Activated CD4-positive, alpha-beta T cell treated with anti-CD3 and anti-CD28 coated beads for 36 hours (primary cell): ENCODE measurements at places on chromosomes 12 and 14.
A peak's percentile ranks its signal among the peaks of the same experiment; 100 is the strongest.

DNA sequence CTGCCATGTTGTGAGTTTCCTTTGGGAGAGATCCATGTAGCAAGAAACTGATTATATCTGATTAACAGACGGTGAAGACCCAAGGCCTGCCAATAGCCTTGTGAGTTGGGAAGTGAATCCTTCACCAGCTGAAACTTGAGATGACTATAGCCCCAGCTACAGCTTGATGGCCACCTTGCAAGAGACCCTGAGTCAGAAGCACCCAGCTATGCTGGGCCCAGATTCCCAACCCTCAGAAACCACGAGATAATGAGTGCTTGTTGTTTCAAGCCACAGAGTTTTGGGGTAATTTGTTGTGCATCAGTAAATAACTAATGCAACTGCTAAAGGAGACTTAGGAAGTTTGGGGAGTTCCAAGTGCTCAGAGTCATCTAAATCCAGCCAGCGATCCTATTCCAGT, 80.3 kb downstream of the AVPR1A start:
- DNase-seq, result no peak

- no peak for DNase-seq
Observed at GRCh38 chr12:116532986-116533342, 26.2 kb upstream of the MAP1LC3B2 start.

- no peak for DNase-seq
Observed at GRCh38 chr14:67512463-67513310, 20.4 kb upstream of the PLEKHH1 start.

- no peak for DNase-seq
Observed at GRCh38 chr14:93751946-93752655, 36.2 kb downstream of the PRIMA1 start.

GRCh38 chr12:53506450-53506785, 866 bp downstream of the NPFF start:
- DNase-seq, result no peak

DNA sequence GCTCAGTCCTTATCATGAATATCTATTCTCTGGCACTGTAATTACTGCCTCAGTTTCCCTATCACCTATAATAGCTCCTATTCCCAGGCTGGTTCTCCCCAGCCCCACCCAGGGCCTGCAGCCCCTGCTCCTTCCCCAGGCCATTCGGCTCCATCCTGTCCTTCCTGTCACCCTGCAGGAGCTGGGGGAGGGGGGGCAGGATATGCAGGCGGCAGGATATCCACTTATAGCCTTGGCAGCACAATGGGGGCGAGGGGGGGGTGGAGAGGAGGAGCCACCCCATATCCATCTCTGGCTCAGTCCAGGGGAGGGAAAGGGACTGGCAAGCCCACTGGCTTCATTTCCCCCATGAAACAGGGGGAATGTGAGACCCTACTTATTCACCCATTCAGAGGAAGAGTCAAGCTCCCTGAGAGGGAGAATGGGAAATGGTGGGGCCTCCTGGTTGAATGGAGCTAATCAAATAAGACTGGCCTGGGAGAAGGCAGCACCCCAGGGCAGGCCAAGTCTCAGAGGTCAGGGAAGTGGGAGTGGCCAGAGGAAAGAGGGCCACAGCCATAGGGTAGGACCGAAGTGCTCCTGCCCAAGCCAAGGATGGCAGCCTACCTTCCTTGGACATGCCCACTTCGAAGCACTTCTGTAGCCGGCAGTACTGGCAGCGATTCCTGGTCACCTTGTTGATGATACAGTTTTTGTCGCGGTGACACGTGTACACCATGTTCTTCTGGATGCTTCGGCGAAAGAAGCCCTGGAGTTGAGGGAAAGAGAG, 7.8 kb upstream of the ITGB7 start:
- DNase-seq, result no peak

GRCh38 chr12:52884526-52885293, 20.2 kb downstream of the KRT8 start:
- peak; percentile 90 for DNase-seq

DNA sequence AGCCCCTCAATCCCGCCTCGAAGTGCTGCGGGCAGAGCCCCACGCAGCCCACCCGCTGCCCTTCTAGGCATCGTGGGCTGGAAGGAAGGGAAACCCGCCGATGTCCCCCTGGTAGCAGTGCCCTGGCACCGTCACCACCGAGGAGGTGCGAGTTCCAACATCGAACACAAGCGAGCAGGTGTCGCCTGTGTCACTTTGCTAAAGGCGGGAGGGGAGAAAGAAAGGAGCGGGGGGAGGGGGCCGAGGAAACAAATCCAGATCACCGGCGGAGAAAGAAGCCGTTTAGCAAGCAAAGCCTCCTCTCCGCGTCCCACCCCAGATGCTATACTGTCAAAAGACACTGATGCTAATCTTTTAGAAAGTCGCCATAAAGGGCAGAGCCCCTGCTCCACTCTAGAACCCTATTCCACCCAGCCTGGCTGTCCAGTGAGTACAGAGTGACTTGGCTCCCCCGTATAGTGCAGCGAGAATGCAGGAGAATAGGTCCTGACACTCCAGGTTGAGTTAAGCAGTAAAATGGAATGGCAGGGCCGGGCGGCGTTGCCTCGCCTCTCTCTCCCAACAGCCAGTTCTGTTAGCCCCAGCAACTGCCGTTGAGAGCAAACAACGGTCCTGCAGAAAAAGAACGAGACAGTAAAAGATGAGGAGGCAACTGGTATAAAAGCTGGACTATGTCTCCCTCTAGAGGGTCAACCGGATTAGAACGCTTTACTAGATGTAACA, 67.9 kb upstream of the USP15 start:
- DNase-seq, result peak; percentile 62

GRCh38 chr12:28513983-28514382, 323.7 kb downstream of the CCDC91 start:
- DNase-seq, result no peak

DNA sequence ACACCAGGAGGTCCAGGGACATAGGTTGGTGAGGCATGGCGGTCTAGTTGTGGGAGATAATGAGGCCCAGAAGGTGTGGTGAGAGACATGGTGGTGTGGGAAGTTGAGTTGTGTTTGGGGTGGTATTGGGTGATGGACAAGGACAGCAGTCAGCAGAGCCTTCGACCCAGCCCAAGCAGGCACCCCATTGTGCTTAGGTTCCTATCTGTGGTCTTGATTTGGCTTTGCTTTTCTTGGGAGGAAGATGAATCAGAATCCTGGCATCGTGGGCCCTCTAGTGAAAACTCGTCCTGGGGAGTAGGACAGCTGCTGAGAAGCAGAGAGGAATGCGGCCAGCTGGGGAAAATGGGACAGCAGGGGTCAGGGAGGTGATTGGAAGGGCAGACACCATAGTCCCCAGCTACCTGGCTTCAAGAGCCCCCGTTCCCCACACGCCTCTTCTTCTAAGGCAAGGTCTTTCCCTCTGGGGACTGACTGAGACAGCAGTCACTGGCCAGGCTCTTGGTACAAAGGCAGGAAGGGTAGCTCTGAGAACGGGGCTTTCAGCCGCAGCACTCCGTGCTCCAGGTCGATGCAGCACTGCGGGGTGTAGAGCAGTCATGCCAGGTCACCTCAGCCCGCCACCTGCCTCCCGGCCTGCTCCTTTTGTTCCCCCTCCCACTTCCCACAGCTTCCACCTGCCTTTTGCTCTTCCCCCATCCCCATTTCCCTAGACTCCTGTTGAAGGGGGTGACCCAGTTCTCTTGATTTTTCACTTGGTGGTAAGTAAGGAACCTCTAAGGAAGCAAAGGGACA, 7.9 kb downstream of the NRIP2 start:
- DNase-seq, result no peak

DNA sequence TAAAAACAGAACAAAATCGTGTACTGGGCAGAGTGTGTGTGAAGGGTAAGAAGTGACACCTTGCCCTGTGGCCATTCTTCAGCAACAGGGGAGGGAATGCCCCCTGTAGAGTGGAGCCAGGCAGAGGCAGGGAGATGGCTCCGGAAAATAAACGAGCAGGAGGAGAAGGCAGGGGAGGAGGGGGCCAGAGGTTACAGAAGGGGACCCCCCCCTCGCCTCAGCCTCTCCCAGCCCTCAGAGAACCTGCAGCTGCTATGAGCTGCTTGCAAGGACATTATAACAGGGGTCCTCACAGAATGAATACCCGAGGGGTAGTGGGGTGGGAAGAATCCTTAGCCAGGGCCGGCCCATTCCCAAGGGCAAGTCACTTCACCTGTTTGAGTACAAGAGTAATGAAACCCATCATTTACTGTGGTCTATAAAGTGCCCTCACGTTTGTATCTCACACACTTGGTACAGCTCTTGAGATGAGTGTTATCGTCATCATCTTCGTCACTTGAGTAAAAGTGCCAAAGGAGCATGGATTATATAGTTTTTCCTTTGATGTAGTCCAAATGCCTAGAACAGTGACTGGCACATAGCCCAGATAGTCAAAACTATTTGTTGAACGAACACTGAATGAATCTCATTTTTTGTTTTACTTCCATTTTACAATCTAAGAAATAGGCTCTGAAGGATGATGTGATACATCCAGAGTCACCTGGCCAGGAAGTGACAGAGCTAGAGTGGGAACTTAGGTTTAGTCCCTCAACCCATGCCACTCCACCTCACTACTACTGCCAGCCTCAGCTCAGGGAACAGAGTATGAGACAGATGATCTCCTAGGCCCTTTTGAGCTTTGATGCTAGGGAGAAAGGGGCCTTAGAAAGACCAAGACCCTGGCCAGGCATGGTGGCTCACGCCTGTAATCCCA, 14.5 kb downstream of the SCNN1A start:
- peak; percentile 42 for DNase-seq

GRCh38 chr14:40417777-40418401, 985.7 kb upstream of the FBXO33 start:
- DNase-seq, result peak; percentile 21

GRCh38 chr14:69755784-69756183, 11.2 kb upstream of the SRSF5 start:
- DNase-seq, result no peak

- no peak for DNase-seq
Observed at GRCh38 chr12:69884386-69884785, 59.4 kb downstream of the MYRFL start.

GRCh38 chr12:66072135-66072534, 58.4 kb downstream of the LLPH start:
- DNase-seq, result no peak

DNA sequence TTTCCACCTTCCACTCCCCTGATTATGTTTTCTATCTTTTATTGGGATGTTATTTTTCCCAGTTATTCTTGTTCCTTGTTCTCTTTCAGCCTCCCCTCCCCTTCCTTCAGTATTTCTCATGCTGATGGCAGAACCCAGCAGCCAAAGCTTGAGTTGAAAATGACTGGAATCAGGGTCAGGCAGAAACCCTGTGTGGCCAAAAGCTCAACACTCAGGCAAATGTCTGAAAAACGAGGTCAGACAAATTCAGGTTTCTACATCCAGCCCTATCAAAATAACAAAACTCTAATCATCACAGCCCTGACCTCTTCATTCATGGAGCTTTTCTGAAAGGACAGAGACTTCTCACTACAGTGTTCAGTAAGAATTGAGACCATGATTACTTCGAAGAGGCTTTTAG, 134.6 kb downstream of the PTPRR start:
- no peak for DNase-seq

DNA sequence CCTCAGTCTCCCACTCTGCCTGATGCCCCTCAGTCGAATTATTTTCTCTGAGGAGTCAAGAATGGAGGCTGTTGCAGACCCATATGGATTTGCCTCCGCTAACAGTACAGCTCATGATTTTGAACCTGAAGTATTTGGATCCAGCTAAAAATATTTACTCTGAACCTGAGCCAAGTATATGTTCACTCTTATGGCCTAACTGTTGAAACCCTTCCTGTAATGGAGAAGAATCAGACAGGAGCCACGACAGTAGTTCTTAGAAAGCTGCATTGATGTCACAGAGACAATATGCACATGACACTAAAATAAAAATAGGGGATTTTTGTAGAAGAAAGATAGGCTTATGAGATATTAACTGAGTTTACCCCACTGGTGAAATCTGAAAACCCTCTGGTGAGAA, 1128.3 kb upstream of the FLRT2 start:
- no peak for DNase-seq

GRCh38 chr12:113619202-113619601, 147.5 kb upstream of the LHX5 start:
- DNase-seq, result no peak

- no peak for DNase-seq
Observed at GRCh38 chr14:59754256-59754655, 116.3 kb downstream of the RTN1 start.

DNA sequence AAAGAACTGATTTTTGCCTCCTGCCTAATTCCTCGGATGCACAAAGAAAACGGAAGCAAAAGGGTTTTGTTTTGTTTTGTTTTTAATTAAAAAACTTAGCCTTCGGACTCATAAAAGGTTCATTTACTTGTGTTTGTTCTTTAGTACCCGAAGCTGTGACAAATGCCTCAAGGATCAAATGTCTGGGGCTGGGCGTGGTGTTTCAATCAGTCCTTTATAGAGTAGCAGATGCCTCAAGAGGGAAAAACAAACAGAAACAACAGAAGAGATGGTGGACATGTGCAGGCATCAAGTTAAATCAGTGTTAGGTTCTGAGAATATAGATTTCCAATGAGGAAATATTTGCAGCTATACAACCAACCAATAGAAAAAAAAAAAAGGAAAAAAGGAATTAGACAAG, 1.6 kb upstream of the WIF1 start:
- DNase-seq, result no peak

GRCh38 chr14:48914921-48915320, 671.3 kb downstream of the RPS29 start:
- no peak for DNase-seq

GRCh38 chr14:41668356-41668755, 61.7 kb downstream of the LRFN5 start:
- no peak for DNase-seq

DNA sequence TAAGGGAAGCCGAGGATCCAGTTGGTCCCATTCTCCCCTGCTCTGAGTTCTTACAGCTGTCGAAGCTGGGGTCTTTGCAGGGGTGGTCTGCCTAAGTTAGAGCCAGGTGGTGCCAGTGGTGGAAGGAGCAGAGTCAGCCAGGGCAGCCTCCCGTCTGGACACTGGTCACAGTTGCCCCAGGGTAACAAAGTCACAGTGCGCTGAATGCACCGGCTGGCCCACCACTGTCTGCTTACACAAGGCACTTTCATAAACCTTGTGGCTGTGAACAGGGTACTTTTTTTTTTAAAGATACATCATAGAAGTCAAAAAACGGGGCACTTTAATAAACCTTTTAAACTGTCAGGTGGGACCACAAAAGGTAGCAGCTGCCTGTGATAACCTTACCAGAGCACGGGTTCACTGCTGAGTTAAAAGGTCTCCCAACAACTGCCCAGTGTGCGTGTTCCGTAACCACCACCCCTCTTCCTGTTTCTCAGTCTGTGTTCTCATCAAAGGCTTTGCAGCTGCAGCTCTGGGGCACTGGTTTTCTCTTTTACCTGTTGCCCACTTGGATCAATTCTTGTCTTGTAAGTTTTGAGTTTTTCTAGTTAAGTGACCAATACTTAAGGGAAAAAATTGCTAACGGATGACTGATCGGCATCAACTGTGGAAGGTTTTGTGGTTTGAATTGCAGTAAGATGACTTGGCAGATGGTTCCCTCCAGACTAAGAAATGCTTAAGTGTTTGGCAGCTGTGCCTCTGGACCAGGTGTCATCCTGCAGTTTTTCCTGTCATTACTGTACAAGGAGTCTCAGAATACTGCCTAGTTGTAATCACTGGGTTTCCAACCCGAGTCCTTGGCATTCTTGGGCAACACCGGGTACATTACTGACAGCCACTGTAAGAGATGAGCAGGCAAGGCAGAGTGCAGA, 55.9 kb downstream of the DYNC1H1 start:
- peak; percentile 79 for DNase-seq
